ENCODE measurements at places on chromosomes 4 and X.

DNA sequence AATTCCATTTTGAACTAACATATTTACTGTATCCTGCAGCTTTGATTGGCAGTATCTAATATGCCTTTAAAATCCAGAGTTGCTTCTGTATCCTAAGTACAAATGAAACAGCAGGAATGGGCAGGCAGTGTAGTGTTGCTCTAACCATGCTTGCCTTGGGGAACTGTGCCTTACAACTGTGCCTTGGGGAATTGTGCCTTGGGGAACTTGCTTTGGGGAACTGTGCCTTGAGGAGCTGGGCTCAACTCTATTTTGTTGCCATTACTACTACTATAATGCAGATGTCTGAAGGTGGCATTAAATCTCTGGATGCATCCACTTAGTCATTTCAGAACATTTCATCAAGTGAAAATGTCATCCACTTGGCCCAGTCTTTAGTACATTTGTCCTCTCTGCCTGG, 6.9 kb downstream of the CXCL3 start:
- no peak for DNase-seq

GRCh38 chr4:113741956-113742355, 19.6 kb downstream of the CAMK2D start:
- no peak for DNase-seq

GRCh38 chr4:11427121-11427996, 1.3 kb downstream of the HS3ST1 start:
- DNase-seq: no peak

DNA sequence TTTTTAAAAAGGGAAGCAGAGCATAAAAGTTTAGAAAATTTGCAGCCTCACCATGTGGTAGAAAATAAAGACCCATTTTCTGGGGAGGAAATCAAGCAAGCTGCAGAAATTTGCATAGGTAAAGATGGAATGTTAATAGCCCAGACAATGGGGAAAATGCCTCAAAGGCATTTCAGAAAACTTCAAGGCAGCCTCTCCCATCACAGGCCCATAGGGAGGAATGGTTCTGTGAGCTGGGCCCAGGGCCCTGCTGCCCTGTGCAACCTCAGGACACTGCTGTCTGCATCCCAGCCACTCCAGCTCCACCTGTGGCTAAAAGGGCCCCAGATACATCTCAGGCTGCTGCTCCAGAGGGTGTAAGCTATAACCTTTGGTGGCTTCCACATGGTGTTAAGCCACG, 137.9 kb downstream of the INPP4B start:
- DNase-seq: no peak

DNA sequence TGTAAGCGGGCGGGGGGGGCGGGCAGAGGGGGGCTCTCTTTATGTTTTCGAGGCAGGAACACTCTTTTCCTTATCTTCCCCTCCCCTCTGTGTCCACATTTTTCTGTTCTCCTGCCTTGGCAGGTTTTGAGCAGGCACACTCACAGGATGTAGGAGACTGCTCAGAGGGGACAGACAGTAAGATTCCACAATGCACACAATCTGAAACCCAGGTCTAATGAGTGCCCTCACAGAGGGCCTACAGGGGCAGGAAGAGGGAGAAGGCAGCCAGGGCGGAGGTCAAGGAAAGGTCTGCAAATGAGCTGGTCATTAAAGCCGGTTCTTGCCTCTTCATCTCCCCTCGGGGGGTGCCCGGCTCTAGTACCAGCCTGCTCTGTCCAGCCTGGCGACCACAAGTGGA, 106.1 kb upstream of the ATP6AP2 start:
- no peak for DNase-seq

GRCh38 chrX:153900831-153901752, 3.4 kb upstream of the AVPR2 start:
- peak; percentile 41 for DNase-seq

DNA sequence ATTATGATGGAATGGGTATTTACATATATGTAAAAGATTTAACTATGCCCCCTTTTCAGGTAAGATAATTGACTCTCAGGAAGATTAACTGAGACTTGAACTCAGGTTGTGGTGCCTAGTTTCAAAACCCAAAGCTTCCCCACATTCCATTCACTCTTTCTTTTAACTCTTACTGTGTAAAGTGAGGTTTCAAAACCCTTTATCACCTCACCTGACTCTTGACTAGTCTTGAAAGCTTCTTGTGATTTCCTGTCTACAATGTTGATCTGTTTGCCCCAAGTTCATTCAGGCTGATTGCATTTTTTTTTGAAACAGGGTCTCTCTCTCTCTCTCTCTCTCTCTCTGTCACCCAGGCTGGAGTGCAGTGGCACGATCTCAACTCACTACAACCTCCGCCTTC, 40.5 kb upstream of the RAPGEF2 start:
- no peak for DNase-seq

- DNase-seq: no peak
These were observed 14.8 kb downstream of the STK32B start for GRCh38 chr4:5066101-5066500.

DNA sequence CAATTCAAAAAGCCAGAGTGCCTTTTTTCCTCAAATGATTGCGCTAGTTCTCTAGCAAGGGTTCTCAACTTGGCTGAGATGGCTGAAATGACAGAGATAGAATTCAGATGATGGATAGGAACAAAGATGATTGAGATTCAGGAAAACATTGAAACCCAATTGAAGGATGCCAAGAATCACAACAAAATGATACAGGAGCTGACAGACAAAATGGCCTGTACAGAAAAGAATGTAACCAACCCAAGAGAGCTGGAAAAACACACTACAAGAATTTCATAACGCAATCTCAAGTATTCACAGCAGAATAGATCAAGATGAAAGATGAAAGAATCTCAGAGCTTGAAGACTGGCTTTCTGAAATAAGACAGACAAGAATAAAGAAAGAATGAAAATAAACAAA, 51.7 kb upstream of the MMAA start:
- DNase-seq: no peak

DNA sequence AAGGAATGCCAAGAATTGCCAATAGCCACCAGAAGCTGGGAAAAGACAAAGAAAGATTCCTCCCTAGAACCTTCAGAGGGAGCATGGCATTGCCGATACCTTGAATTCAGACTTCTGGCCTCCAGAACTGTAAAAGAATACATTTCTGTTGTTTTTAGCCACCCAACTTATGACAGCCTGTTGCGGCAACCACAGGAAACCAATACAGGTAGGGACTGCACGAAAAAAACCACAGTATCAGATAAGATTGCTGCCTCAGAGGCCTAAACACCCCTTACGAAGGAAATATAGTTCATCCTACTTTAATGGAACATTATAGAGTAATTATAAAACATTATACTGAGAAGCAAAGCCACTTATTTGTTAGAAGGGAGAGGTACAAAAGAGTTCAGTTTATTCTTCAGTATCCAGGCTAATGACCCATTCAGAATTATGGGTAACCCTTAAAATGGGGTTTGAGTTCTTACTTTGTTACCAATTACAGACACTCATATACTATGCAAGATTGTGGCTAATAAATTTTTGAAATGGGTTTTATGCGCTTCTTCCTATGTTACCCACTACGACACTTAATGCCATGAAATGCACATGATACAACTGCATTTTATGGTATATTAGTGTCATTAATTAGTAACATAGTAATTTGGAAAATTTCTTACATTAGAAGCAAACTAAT, 37.4 kb upstream of the SMIM10L2A start:
- DNase-seq: peak; percentile 7

DNA sequence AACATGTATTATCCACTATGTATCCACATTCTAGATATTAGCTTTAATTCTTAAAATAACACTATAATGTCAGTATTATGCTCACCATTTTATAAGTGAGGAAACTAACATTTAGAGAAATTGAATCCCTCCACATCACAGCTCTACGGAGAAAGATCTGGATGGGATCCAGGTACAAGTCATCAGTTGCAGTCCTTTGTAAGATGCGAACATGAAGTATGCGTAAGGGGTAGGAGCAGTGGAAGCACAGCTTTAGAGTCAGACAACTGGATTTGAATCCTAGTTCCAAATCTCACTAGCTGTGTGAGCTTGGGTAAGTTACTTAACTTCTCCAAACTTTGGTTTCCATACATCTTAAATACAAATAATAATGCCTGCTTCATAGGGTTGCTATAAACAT, 162.5 kb downstream of the ATP10D start:
- no peak for DNase-seq

GRCh38 chr4:14132301-14132700, 504.8 kb upstream of the BOD1L1 start:
- DNase-seq: no peak

- DNase-seq: no peak
These were observed 66.2 kb downstream of the ASB9 start for GRCh38 chrX:15203694-15204093.

All from activated gamma-delta T cell treated with anti-CD3 and anti-CD28 coated beads, Interleukin-2, amount 50 U/mL, for 16 hours (primary cell).